ENCODE measurements at places on chromosomes 5 and 9.

DNA sequence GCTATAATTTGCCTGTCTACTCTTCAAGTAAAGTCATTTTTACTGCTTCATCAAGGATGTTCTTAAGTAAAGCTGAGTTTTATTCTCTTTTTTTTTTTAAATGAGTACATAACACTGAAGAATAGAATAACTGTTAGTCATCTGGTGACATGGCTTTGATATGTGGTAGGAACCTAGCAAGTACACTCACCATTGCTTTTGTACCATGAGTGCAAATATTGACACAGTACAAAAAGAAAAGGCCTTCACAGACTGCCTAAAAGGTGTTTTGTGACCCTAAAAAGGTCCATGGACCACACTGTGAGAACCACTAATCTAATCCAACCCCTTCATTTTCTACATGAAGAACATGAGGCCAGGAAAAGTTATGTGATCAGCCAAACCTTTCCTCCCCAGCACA is 55.0 kb downstream of the ECPAS start:
- DNase-seq: no peak

DNA sequence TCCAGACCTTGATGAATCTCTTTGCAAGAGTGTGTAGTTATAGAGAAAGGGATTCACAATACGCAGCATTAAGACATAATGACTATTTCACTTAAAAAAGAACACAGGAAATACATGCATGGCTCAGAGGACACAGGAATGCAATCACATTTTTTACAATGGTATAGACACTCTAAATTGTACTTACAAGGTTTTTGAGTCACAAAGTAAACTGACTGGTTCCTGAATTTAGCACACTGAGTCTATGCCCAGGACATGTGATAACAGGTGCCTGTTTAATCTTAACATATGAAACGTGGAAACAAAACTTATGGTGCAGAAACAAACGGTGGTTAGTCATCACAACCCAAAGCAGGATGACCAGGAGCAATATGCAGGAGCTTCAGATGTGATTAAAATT is 6.7 kb downstream of the EPB41L4A start:
- DNase-seq: no peak

DNA sequence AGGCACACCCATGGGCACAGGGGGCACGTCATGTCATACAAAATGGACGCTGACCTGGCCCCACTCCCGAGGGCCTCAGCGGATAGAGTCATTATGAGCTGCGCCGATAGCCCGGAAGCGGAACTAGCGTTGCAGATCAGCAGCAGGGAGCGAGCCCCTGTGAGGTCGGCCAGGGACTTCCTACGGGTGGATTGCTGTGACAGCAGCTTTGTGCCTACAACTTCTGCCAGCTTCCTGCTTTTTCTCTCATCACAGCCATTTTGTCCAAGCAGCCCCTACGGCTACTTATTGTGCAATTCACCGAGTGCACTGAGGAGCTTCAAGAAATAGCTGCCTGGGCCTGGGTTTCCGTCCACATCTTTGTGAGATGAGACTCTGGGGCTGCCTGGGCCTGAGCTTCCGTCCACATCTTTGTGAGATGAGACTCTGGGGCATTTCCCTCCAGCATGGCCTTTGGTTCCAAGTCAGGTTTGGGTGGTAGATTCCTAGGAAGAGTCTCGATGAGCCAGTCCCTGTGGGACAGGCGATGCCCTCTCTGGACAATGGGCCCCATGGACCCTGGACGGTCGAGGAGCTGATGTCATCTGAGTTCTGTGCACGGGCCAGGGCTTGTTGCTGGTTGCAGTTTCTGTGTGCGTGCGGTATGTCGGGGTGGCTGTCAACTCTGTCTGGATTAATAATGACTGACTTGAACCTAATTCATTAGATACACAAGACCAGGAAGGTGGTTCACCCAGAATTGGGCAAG is 67.0 kb upstream of the GNE start:
- no peak for DNase-seq

GRCh38 chr9:137156567-137157375 is 13.1 kb downstream of the LRRC26 start:
- DNase-seq: peak; percentile 52

GRCh38 chr9:124187311-124187710 is 70.4 kb upstream of the NEK6 start:
- DNase-seq: no peak

GRCh38 chr5:122906768-122907167 is 61.4 kb downstream of the SNX24 start:
- DNase-seq: no peak

DNA sequence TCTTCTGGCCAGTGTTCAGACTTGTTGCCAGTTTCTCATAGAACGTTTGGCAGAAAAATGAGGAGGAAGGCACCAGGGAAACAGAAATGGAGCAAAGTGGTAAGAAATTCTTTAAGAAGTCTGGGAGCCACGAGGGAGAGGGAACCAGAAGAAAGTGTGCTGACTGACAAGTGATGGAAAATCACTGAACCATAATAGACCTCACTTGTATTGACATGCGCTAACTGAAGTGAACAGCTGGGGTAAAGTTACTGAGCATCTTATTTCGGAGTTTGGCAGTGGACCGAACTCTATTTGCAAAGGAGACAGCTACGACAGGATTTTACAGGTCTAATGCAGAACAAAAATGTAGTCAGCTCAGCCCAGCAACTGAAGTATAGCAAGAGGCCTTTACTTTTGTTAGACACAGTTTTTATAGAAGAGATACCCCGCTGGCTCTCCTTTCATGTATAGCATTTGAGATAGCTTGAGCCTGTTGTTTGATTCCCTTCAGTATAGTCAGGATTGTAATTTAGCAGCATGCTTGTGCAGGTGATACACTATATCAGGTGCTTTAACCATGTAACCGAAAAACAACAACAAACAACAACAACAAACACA is 53.6 kb downstream of the HMHB1 start:
- no peak for DNase-seq

Measured in activated T-helper 9 cell treated with anti-CD3 and anti-CD28 coated beads, Interleukin-2, amount 50 U/mL, for 16 hours (primary cell).